OCI-LY7 (cell line): ENCODE measurements at places on chromosomes 2 and 18.

DNA sequence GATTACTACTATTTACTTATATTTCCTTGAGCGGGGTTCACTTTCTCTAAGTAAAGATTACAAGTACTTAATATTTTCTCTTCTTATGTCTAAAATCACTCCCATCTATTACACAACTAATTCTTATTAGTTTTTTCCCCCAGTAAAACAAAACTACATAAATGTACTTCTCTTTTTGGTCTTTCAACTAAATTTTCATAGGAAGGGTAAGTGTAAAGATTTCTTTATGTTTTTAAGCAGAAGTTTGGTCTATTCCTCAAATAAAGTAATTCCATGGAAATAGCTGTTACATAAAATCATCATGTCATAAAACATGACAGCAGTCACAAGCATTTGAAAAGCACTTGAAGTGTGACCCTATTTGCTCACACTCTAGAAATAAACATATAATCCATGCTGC, 249.0 kb downstream of the ZEB2 start:
- no peak for DNase-seq

- no peak for DNase-seq
Measured at GRCh38 chr2:65974067-65974723, 460.7 kb upstream of the MEIS1 start.

DNA sequence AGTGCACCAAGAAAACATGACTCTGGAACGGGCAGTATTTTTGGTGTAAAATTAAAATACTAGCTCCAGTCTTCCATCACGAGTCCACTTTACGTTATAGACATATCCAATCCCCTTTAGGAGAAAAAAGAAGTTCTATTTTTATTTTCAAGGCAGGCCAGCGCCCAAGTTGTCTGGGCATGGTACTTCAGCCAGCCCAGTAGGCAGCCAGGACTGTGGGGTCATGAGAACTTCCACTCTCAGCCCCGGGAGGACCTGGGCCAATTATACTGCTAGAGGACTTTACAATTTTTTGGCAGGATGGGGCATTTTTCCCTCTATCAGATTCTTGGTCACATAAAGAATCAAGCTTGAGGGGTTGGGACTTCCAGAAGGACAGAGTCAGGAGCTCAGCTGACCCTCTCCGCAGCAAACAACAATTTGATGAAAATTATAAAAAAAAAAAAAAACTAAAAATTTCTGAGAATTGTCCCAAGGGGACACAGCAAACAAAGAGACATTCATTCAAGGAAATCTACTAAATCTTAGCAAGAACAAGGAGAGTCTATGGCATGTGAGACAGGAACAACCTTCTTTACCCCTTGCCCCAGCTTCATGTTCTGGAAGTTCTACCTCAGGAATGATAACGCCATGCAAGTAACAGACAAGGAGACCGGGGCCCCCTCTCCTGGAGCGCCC, 37.3 kb upstream of the B3GNT2 start:
- no peak for DNase-seq

- no peak for DNase-seq
Measured at GRCh38 chr2:16031848-16032159, 91.5 kb downstream of the MYCN start.

DNA sequence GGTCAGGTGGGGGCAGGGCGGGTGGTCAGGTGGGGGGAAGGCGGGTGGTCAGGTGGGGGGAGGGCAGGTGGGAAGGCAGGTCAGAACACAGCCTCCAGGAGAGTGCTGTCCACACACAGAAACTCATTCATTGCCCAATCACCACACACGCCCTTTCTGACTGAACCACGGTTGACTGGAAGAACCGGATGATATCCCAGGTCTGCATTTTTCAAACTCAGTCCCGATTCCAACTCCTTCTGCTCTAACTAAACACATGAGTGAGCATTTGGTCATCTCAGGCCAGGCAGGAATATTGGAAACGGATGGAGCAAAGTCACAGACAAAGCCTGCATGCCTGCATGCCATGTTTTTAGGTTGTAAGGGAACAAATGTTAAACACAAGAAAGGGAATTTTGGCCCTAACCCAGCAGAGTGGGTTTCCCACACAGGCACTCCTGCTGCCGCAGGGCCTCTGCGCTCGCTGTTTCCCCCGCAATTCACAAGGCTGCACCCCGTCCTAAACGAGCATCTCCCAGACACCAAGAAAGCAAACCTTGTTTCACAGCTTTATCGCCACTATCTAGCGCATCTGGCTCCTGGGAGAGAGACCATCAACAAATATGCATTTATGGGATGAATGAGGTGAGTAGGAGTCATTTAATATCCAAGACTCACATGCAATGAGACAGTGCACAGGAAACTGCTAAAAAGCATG, 100.1 kb downstream of the ZNF516 start:
- no peak for DNase-seq

DNA sequence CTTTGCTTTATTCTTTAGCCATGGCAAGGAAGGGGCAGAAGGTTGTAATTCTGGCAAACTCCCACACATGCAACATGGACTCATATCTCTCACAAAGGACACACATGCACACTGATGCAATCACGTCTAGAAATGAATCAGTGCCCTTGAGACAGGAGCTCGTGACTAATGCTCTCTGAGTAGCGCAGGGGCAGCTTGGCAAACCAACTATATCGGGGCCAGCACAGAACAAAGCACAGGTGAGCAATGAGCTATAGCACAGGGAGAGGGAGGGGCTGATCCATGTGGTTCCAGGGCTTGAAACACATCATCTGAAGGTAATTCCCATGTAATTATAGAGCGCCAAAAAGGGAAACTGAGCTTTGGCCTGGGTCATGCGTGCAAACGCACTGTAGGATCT, 165.2 kb upstream of the KLF7 start:
- DNase-seq = no peak

DNA sequence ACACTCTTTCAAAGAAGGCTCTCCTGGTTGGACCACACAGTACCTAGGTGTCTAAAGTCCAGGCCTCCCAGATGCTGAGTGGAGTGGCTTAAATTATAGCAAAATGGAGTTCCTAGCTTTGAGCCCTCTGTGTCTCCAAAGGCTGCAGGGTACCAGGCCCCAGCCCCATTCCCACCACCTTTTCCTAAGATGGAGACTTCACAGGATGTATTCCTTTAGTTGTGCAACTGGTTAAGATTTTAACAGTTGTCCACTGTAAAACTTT, 4.9 kb downstream of the SMAD7 start:
- no peak for DNase-seq

GRCh38 chr2:30914456-30914855, 107.2 kb upstream of the CAPN13 start:
- no peak for DNase-seq

GRCh38 chr2:207478572-207478971, 51.2 kb upstream of the CREB1 start:
- no peak for DNase-seq
